ENCODE measurements at places on chromosomes 7 and 10.

DNA sequence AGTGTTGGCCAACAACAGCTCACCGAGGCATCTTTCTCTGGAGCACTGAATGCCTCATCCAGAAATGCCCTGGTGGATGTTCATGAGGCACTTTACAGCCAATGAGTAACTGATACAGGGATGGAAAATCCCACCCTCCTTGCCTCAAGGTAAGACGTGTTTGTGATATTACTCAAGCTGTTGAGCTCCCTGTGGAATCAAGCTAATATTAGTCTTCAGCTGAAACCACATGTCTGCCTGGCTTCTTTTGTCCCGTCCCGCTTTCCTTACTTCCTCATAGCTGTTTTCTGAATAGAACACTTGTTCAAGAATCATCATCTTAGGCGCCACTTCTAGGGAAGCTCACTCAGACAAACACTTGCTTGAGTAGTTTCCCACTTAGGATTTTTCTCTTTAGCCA is 422.4 kb downstream of the INHBA start:
- no peak for DNase-seq

DNA sequence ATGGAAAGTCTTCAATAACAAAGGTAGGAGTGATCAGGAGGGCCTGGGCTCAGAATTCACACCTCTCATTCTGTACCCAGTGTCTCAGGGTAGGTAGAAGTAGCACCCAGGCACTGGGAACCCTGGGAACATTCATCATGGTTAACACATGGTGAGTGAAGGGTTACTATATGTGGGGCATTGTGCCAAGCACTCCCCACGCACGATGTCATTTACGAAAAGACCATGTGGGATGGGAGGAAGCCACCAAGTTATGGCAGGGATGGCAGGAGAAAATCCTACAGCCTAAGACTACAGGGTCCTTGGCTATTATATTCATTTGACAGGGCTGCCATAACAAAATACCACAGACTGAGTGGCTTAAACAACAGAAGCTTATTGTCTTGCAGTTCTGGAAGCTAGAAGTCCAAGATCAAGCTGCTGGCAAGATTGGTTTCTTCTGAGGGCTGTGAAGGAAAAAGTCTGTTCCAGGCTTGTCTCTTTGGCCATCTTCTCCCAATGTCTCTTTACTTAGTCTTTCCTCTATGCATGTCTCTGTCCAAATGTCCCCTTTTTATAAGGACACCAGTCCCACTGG is 27.7 kb upstream of the DDIT4 start:
- no peak for DNase-seq

DNA sequence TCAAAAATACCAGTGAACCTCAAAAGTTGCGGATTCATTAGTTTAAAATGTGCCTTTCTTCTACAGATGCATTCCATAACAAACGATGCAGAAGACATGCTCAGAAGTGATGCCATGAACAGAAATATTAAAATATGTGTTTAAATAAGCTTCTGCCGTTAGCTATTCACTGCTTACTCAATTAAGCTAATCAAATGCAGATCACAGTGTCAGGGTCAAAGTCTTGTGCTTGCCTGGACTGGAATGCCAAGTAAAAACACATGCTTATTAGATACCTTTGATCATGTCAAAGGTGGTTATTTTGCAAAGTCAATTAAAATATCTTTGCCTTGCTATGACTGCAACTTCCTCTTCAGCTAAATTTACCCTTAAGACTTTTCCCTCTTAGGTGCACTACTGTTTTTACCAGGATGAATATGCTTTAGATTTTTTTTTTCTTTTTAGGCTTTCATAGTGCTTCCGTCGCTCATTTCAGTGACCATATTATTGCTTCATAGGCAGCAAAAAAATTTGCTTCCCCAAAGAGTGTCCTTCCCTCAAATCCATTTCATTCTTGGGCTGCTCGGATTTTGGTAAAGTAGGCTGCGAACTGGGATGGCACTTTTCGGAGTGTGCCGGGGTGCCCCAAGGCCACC is 905 bp downstream of the ASB13 start:
- no peak for DNase-seq

GRCh38 chr7:66832531-66833351 is 88.3 kb upstream of the TMEM248 start:
- no peak for DNase-seq

- no peak for DNase-seq
Observed at GRCh38 chr10:61974601-61975390, 73.3 kb downstream of the ARID5B start.

DNA sequence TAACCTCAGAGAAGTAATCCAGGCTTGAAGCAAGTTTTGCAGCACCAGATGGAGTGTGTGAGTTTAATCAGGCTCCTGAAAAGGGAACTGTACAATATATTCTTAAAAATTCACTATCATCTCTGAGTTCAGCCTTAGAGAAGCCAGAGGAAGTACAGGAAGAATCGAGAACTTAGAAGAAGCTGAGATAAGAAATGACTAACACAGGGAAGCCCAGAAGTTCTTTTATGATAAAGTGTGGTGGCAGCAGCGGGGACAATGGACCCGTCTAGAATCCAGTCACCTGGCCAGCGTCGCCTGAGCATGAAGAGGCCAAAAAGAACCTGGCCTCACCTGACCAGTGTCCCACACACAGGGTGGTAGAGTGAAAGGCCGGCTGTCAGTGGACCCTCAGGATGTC is 161.0 kb downstream of the USP6NL start:
- no peak for DNase-seq

GRCh38 chr10:71213761-71214440 is 1.5 kb downstream of the UNC5B start:
- no peak for DNase-seq

GRCh38 chr7:38628630-38629385 is 2.4 kb downstream of the AMPH start:
- no peak for DNase-seq

DNA sequence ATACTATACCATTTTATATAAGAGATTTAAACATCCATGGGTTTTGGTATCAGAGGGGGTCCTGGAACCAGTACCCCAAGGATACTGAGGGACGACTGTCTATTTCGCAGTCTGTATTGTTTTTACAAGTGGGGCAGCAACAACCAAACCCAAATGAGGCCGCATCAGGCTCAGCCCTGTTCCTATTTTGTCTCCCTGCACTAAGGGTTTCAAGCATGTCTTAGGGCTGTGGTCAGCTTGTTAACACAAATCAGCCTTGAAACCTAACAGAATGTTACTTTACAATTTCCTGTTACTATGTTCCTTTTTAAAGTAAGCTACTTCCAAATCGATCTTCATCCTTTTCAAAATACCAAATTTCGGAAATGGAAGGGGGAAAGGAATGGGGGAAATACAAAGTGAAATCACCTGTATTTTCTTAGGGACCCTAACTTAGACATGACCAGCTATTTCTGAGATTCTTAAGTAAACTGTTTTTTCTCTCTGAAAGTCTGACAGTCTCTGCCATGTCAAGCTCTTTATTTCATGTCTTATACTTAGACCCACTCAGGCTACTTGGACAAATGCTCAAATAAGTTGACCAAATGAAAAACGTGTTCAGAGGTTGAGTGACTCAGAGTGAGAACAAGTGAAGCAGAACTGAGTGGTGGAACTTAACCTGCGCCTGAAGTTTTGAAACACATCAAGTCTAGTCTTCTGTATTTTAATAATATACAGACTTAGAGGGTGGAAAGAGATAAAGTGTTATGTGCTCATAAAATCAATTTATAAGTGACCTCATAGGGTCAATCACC is 75.8 kb downstream of the C1GALT1 start:
- peak; percentile 9 for DNase-seq

DNA sequence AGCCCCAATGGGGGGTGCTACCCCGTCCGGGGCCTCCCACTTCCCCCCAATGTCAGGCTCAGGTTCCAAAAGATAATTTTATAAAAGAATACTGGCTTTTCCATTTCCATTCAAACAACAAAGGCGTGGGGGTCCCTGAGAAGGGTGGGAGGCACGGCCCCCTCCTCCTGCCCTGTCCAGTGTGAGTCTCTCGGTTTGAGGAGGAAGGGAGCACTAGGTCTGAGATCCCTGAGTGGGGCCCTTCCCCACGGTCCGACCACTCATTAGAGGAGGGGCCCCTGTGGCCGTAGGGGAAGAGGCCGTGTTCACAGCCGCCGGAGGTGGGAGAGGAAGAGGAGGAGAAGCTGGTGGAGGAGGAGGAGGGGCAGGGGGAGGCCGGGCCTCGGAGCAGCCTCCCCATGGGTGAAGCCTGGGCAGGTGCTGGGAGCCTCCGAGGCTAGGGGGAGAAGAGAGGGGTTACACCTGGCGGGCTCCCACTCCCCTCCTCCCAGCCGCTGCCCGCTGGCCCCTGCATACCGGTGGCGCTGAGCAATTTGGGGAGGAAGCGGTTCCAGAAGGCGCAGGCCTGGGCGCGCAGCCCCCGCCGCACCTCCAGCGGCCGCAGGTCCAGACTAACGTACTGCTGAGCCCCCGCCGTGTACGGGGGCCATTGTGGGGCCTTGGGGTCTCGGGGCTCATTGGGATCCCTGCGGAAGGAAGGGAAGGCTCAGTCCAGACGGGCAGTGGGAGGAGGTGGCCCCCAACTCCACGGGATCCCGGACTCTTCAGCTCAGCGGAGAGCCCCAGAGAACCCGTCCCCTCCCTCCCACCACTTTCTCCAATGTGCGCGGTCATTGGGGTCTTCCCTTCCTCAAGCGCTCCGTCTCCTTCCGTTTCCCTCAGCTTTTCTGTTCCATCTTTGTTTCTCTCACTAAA is 1.4 kb upstream of the UFSP1 start:
- no peak for DNase-seq

GRCh38 chr10:8520382-8520781 is 465.9 kb downstream of the GATA3 start:
- no peak for DNase-seq

DNA sequence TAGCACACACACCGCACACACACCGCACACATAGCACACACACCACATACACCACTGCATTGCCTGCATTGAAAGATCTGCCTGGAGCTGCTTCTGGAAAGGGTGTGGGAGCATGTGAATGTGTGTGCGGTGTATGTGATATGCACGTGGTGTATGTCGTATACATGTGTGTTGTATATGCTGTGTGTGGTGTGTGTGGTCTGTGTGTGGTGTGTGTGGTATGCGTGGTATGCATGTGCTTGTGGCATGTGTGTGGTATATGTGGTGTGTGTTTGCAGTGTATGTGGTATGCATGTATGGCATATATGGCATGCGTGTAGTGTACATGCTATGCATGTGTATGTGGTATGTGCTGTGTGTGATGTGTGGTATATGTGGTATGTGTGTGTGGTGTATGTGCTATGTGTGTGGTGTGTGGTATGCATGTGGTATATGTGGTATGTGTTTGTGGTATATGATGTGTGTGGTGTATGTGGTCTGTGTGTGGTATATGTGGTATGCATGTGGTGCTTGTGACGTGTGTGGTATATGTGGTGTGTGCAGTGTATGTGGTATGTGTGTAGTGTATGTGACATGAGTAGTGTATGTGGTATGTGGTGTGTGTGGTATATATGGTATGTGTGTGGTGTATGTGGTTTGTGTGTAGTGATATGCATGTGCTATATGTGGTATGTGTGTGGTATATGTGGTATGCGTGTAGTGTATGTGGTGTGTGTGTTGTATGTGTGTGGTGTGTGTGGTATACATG is 176.2 kb downstream of the WDR37 start:
- DNase-seq: no peak

- DNase-seq: no peak
Observed at GRCh38 chr7:119748991-119749390, 524.0 kb upstream of the KCND2 start.

GRCh38 chr10:119772334-119772733 is 46.5 kb downstream of the INPP5F start:
- DNase-seq: no peak

GRCh38 chr7:71220210-71220695 is 88.3 kb downstream of the GALNT17 start:
- no peak for DNase-seq

DNA sequence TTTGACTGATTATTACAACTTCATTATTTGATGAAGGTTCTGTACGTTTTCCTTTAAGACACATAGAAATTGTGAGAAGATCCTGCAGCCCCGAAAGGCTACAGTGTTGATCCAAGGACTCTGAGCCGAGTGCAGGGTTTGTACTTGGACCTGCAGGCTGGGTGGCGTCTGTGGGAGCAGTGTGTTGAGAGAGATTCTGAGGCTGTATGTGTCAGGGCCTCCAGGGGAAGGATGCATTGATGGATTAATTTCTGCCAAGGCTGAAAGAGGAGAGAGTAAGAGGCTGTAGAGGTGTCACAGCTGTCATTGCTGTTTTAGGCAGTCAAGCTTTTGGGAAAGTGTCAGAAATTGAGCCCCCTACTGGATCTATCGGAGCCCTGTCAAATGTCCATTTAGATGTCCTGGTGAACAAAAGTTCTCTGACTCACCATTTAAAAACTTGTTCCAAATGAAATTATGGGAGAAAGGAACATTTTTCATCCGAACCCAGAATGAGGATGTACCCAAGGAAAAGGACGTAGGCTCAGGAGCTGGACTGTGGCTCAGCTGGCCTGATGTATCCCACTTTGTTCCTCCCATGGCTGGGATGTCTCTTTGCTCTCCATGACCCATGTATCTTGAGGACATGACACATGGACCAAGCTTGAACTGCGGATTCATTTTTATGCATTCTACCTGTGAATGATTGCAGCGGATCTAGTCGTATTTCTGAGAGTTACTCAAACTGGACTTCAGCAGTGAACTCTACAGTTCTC is 102.2 kb downstream of the TCF7L2 start:
- no peak for DNase-seq

DNA sequence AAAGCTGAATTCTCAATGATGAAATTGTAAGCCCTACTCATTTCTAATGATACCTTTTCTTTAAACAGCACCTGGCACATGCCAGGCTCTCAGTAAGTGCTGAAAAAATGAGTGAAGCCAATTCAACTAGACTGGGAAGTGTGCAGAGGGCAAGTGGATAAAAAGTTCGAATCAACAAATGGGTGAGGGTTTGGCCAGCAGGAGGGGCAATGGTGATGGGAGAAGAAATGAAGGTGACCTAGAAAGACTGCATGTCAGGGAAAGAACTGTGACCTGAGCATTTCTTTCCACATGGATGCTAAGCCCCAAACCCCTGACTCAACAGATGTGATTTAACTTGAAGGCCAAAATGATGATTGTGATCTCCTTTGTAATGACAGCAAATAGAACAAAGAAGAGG is 54.6 kb downstream of the DKK1 start:
- DNase-seq: no peak

DNA sequence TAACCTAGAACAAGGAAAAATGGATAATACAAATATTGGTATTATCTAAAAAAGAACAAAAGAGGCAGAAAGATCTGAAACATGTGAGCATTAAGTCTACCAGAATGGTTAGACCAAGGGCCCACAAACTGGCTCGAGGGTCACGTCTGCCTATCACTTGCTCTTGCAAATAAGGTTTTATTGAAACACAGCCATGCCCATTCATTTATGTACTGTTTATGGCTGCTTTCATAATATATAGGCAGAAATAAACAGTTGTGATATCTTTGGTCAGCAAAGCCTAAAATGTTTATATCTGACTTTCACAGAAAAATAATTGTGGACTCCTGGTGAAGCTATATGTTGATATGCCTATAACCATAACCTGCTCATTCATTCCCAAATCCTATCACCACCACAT is 71.8 kb downstream of the AASS start:
- no peak for DNase-seq

All from CD4-positive, alpha-beta T cell treated with Interleukin-6 for 4 hours (primary cell).